ENCODE measurements at places on chromosomes 13 and 19.
A peak's percentile ranks its signal among the peaks of the same experiment; 100 is the strongest.

- no peak for DNase-seq
Measured at GRCh38 chr13:34107806-34108205, 289.9 kb downstream of the RFC3 start.

- DNase-seq: no peak
Measured at GRCh38 chr19:4113398-4114088, 10.4 kb downstream of the MAP2K2 start.

GRCh38 chr19:5364674-5365073 is 24.1 kb upstream of the PTPRS start:
- DNase-seq: no peak

GRCh38 chr19:15564534-15565168 is 50.4 kb upstream of the CYP4F8 start:
- DNase-seq: no peak

GRCh38 chr13:46340631-46341111 is 46.4 kb downstream of the RUBCNL start:
- DNase-seq: no peak

DNA sequence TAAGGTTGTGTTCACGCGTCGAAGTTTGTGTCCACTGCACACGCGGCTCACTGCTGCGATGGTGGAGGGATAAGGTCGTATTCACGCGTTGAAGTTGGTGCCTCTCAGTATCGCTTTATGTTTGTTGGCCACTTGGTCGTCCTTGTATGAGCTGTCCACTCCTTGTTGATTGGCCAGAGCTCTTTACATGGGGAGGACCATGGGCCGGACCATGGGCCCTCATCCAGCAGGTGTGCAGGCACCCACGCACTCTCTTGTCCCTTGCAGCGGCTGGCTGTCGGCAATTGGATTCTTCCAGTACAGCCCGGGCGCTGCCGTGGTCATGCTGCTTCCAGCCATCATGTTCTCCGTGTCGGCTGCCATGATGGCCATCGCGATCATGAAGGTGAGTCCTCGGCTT is 17.6 kb downstream of the ADAT3 start:
- no peak for DNase-seq

GRCh38 chr19:41792513-41793413 is 3.6 kb upstream of the CEACAM3 start:
- DNase-seq: peak; percentile 13

DNA sequence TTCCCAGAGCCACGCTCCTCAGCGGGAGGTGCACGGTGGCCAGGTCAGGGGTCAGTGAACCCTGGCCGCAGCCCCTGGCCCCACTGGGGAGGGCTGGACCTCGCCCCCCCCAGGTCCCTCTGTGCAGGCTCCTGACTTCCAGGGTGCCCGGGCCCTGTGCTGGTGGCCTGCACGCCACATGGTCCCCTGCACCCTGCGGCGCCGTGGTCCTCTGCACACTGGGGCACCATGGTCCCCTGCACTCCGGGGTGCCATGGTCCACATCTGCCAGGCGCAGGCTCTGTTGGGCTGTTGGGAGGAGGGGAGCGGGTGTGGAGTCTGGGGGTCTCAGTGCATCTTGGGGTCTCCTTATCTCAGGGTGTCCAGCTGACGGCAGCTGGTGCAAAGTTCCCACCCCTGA is 23.3 kb upstream of the TMEM255B start:
- DNase-seq: no peak

- DNase-seq: peak; percentile 65
Measured at GRCh38 chr13:98384739-98385138, 192.2 kb downstream of the STK24 start.

DNA sequence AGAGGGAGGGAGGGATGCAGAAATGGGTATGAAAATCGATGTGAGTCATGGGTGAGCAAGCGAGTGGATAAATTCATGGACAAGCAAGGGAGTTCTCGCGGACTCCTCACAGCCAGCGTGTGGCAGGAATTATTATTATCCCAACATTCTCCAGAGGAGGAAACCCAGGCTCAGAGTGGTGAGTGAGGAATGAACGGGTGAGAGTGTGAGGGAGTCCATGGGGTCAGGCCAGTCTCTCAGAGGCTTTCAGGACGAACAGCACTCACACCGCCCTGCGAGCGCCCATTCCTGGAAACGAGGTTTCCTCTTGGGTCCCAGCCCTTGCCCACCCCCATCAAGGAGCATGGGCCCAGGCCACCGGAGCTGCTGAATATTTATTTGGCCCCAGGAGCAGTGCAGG is 6.3 kb upstream of the DNAAF3 start:
- DNase-seq: peak; percentile 16

- no peak for DNase-seq
Measured at GRCh38 chr19:43651758-43652545, 12.3 kb upstream of the CADM4 start.

DNA sequence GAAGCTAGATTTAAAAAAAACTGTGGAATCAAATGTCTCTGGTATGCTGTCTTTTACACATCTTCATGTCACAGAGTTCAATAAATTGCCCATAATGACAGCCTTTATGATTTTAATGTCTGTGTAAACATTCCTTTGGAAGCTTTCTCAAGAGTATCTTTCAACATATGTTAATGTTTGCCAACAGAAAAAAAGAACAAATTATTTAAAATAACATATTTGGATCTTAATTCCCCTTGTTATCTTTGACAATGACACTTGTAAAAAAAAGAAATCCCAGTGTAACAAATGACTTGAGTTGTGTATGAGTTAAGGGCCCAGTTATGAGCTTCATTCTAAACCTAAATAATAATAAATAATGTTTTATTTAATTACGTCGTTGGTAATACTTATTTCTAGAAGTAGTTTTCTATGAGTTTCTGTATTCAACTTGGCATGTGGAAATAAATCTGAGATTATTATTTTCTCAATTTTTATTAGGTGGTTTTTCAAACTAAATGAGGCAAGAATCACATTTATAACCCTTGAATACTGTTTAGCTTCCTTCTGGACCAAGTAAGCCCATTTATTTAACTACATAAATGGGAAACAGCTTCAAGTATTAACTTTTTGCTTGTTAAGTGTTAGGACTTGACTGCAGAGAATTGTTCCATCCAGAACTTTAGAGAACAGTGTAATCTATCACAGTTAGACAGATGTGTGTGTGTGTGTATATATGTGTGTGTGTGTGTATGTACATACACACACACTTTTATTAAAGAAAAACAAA is 182.1 kb downstream of the POSTN start:
- DNase-seq: no peak

- no peak for DNase-seq
Measured at GRCh38 chr13:98223741-98224140, 46.7 kb upstream of the RNF113B start.

DNA sequence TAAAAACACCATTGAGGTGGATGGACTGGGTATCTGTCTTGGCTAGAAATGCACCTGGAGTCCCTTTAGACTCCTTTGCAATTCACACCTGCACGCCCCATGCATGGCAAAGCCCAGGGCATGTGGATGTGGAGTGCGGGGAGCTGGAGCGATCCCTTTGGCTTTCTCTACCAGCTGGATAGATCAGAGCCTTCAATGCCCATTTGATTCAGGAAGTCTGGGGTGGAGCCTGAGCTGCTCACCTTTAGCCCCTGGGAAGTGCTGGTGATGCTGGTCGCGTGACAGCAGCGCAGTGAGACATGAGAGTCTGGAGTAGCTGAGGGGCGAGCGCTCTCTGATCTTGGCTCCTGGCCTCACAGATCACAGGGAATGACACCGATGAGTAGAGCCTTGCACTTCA is 4.8 kb upstream of the ZNF536 start:
- no peak for DNase-seq

DNA sequence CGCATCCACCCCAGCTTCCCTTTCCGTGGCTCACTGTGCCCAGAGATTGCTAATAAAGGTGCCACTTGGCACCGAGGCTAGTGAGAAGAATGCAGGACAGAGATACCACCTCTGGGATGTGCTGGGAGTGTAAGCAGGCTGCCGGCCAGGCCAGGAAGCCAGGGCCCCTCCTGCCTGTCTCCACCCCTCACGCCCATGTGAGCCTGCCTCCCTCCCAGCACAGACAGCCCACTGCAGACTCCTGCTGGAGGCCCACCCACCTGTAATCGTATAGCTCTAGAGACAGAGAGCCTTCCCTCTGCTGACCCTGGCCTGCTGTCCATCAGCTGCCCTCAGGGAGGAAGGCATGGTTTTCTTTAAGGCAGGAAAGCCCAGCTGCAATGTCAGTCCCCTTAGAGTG is 13.9 kb downstream of the VSTM2B start:
- no peak for DNase-seq

DNA sequence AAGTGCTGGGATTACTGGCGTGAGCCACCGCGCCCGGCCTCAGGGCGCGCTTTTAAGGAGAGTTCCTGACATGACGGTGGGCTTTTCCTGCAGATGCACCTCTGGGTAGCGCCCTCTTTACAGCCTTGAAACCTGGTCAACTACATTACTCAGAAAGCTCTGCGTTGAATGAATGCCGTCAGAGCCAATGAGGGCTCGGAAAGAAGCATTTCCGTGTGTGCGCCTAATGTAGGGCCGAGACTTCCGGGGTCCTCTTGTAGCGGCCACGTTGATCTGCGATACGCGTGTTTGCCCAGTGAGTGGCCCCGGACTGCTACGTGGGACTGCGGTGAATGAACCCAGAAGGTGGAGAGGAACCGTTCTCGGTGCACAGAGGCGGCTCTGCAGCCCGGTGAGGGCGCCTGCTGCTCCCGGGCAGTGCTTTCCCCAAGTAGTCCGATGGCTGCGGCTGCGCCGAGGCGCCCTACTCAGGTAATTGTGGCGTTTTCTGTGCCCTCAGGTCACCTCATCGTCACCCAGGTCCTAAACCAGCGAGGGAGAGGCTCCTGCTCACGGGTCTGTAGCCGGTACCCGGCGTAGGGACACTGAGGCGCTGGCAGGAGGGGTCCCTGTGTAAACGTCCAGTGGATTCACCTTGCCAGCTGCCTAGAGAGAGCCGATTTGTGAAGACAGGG is 4.9 kb upstream of the ZNF552 start:
- peak; percentile 73 for DNase-seq

DNA sequence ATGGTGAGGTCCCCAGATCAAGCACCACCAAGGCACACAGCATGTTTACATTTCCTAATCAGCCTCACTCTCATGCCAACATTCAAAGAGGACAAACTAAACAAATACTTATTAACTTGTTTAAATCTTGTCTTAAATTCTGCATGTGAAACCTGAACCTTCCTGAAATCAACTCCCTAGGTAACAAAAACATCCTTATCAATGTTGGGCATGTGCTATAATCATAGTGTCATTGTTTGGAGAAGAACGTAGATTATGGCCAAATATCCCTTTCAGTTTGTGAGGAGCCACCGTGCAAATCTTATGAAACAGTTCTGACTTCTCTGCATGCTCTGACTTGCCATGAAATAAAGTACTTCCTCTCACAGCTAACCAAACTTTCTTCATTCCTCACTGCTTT is 123.8 kb downstream of the NDFIP2 start:
- DNase-seq: no peak

DNA sequence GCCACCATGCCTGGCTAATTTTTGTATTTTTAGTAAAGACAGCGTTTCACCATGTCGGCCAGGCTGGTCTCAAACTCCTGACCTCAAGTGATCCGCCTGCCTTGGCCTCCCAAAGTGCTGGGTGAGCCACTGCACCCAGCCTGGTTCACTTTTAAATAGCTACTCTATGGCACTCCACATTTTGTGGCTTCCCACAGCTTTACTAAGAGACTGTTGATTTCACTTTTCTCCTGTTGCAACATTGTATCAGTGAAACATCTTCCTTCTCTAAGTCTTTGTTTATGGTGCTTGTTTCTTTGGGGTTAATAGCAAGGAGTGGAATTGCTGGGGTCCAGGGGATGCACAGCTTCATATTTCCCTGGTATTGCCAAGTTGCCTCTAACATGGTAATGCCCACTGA is 12.3 kb downstream of the TMEM38A start:
- DNase-seq: no peak

DNA sequence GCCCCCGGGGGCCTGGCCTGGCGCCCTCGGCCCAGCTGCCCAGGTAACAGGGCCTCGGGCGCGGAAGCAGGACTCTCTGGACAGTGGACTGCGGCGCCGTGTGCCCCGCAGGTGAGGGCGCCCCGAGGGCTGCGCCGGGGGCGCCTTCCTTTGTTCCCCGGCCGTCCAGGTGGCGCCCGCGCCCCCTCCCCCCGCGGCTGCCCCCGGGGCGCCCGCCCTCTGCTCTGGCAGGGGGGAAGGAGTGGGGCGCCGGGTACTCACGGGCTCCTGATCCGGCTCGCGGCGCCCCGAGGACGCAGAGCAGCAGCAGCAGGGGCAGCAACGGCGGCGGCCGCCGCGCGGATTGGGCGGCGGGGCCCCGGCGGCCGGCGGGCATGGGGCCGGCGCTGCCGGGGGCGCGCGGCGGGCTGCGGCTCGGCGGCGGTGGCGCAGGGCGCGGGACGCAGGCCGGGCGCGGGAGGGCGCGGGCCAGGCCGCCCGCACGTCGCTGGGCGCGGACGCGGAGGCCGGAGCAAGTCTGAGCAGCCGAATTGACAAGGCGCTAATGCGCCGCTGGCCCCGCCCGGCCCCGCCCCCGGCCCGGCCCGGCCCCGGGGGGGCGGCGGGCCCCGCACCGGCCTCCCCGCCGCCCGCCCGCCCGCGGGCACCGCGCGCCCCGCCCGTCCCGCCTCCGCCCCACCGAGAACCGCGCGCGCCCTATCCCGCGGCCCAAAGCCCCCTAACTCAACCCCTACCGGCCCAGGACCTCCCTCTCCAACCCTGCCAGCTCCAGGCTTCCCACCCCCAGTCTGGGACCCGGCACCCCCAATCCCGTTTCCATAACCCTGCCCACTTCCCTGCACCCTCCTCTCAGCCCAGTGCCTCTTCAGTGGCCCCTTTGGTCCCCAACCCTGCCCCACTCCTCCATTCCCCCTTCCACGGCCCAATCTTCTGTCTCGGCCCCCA is at the start of gene CRLF1:
CRLF1 (minus strand) TSS at position 519 of the 945 bp plus-strand sequence; CDS start at position 376, 143 bp downstream.
- DNase-seq: no peak

GRCh38 chr13:106262886-106263285 is 272.6 kb downstream of the EFNB2 start:
- DNase-seq: no peak

DNA sequence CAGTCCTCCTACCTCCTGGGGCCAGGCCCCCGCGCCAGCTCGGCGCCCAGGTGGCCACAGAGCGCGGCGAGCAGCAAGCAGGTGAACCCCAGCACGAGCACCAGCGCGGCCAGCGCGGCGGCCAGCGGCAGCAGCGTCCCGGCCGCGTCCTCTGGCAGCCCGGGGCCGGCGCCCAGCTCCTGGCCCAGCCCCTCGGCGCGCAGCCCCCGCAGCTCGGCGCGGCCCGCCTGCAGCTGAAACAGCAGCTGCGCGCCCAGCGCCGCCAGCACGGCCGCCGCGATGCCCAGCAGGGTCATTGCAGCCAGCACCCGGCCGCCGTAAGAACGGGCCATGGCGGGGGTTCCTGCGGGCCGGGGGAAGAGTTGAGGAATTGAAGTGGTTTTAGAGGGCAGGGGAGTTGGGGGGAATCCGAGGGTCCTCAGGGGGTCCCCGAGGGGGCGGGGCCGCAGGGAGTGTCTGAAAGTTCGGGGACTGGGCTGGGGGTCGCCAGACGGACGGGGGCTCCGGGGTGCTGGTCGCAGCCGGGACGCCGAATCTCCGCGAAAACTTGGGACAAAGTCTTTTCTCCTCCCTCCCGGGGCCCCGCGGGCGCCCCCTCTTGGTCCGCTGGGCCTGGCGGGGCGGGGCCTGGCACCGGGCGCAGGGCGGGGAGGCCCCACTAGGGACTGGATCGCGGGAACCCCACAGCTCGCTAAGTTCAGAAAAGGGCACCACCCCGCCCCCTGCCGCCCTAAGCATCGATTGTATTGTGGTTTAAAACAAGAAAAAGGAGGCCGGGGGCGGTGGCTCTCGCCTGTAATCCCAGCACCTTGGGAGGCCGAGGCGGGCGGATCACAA is at the start of gene TMEM221:
TMEM221 (minus strand) TSS at position 538 of the 837 bp plus-strand sequence; CDS start at position 332, 206 bp downstream.
- DNase-seq: no peak
